ENCODE measurements at places on chromosomes 5 and 9.

GRCh38 chr9:133737774-133738639, at the start of gene SARDH:
SARDH (minus strand) TSS chr9:133738352; CDS start chr9:133734173, 4,179 bp downstream.
- peak; percentile 30 for DNase-seq

DNA sequence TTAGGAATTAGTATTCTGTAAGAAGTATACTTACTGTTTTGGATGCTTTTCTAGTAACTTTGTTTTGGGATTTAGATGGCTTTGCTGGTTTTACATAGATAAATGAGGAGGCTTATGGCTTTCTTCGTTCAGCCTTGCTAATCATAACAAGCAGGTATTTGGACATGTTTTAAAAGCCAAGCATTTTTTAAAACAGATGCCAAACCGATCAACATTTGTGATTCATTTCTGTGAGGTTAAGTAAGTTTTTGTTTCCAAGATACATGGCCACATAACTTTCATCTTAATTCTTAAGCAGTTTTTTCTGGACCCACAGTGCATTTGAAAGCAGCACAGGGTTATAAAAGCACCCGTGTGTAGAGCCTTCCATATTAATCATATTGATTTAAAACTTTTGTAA, 21.7 kb downstream of the TARS1 start:
- DNase-seq: no peak

- DNase-seq: no peak
Measured at GRCh38 chr5:43376496-43377140, 35.6 kb downstream of the CCL28 start.

GRCh38 chr5:137191179-137191578, 307.9 kb downstream of the SPOCK1 start:
- peak; percentile 18 for DNase-seq

- no peak for DNase-seq
Measured at GRCh38 chr9:119675951-119676350, 306.7 kb upstream of the BRINP1 start.

DNA sequence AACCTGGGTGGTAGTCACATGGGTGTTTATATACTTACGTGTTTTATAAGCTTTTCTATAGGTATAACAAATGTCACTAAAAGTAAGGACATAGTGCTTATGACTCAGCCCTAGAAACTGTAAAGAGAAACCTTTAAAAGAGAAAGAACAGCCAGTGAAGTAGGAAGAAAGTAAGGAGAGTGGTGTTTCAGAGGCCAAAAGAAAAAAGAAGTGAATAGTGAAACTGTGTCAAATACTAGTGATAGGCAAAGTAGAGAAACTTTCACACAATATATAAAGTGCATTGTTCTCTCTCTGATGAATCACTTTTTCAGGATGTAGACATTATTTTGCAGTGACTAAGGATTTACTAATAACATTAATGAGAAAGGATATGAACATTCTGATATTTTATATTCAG, 74.2 kb upstream of the SUSD1 start:
- peak; percentile 32 for DNase-seq

DNA sequence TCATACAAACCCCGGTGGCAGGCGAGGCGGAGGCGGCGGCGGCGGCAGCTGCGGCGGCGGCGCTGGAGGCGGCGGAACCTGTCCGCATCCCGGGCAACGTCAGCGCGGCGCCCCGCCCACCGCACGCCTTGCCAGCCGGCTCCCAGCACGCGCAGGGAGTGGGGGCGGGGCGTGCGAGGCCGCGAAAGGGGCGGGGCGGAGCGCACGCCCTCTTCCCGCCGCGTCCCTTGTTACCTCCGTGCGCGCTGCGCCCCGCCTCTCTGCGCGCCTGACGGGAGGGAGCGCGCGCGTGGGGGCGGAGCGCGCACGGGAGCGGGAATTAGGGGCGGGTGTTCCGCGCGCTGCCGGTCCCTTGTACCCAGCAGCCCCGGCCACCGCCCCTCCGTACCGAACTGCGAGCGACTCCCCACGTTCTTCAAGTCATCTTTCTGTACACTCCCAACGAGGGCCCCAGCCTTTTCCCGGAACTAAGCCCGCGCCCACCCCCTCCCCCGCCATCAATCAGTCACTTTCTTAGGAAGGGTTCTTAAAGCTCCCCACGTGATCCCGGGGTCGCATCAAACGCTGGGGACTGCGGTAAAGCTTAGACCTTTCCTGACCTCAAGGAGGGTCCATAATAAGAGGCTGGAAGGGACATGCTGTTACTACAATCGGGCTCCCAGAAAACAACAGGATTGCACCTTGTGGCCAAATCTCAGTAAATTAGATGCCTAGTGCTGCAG, at the start of gene AGTPBP1:
AGTPBP1 (minus strand) TSS at position 80 of the 722 bp plus-strand sequence. CDS start 29,421 bp downstream, outside the sequence.
- DNase-seq: peak; percentile 92

- DNase-seq: peak; percentile 72
Measured at GRCh38 chr5:31300501-31300900, 107.0 kb downstream of the CDH6 start.

GRCh38 chr5:81234299-81234698, 1.2 kb downstream of the CKMT2 start:
- no peak for DNase-seq

- DNase-seq: peak; percentile 2
Measured at GRCh38 chr5:42858687-42859086, 47.0 kb upstream of the SELENOP start.

DNA sequence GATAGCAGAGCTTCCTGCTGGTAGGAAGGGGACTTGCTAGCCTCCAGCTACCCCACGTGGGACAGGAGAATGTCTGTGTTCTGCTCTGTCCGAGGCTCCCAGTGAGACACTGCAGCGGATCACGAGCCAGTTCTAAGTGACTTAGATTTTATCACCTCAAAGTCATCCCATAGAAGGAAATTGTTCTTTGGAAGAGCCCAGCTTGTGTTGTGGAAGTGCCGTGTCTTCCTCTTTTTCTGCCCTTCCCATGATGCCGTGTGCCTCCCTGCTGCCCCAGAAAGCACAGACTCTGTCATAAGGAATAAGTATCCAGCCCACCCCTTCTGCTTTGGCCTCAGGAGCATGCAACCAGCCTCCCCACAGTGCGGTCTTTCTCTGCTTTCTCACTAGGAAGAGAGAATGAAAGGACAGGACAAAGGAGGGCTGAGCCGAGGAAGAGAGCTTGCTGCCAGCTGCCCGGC, 35.6 kb downstream of the RUFY1 start:
- DNase-seq: no peak

DNA sequence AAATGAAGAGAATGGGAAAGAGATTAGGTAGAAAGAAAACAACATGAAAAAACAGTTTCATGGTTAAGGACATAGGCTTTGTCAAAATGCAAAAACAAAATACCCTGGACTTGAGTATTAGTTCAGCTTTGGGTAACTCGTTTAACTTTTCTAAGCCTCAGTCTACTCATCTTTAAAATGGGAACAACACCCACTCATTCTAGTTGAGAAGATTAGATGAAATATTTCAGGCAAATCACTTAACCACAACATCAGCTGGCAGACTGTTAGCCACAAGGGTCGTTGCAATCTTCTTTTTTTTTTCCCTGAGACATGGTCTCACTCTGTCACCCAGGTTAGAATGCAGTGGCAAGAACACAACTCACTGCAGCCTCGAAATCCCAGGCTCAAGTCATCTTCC, 185.6 kb downstream of the DCP2 start:
- DNase-seq: no peak

- DNase-seq: peak; percentile 24
Measured at GRCh38 chr9:8616414-8616813, 816.8 kb upstream of the DMAC1 start.

- DNase-seq: no peak
Measured at GRCh38 chr5:59764361-59764760, 129.2 kb downstream of the PDE4D start.

- no peak for DNase-seq
Measured at GRCh38 chr5:32360906-32361305, 48.2 kb upstream of the MTMR12 start.

- DNase-seq: no peak
Measured at GRCh38 chr9:121807069-121807822, 155.8 kb downstream of the DAB2IP start.

DNA sequence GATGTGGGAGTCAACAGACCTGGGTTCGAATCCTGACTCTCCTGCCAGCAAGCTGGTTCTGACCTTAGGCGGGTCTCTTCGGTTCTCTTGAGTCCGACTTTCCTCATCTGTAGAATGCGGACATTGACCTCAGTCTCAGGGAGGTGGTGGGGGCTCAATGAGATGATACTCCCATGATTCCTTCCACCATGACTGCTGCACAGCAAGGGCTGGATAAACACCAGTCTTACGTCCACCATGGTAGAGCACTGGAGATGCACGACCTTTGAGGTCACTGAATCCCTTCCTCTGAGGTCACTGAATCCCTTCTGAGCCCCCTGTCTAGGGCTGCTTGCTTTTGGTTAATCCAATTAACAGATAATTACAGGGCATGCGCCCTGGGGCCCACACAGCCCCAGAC, 12.5 kb upstream of the SMIM23 start:
- no peak for DNase-seq

DNA sequence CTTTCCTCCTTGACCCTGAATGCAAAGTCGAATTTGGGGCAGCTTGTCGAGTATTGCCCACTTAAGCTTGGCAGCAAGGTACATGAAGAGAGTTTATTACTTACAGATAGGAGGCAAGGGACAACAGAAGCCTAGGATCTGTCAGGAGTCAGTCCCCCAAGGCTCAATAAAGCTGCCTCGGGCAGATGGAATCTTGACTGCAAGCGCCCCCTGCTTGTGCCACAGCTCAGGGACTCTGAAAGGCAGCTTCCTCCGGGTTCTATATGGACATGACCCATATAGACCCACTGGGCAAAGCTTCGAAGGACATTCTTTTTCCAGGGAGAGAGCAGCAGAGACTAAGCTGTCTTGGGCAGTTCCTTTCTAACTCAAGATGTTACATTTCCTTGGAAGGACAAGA, 971.5 kb downstream of the EFNA5 start:
- no peak for DNase-seq

- DNase-seq: peak; percentile 78
Measured at GRCh38 chr5:73367650-73368049, 80.9 kb downstream of the FOXD1 start.

DNA sequence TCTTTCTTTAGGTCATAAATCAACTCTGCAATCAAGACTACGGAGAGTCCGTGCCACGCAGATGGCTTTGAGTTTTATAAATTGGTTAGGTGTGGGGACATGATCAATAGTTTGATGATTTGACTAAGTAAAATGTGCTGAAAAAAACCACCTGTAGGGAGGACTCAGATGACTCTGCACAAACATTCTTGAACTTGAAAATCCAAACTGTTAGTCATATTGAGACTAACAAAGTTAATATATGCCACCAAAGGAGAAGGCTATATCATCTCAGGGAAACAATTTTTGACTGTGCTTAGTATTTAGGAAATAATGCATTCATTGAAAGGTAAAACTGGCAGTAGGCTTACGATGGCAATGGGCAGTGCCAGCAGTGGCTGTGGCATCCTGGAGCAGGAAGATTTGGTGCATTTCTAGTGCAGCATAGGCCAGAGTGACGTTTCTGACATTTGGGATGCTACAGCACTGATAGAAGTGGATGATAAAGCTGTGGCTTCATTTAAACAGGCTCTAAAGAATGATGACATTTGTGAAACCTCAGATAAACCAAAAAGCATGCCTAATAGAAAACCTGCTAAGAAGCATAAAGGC, 291.1 kb downstream of the MLLT3 start:
- DNase-seq: no peak

DNA sequence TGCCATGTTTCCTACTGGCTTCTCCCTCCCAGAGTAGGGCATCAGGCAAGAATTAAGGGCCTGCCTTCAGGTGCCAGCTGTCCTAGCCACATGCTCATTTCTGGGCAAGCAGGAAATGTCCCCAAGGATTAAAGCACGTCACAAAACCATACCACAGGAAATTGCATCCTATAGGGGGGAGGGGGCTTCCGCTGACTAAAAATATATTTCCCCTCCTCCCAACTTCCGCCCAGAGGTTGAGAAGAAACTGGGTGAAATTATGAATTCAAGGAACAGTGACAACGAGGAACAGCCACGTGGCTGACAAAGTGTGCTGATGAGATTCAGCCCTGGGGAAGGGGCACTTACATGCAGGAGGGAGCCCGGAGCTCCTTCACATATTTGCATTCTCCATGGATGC, 4.1 kb downstream of the HBEGF start:
- DNase-seq: peak; percentile 44

DNA sequence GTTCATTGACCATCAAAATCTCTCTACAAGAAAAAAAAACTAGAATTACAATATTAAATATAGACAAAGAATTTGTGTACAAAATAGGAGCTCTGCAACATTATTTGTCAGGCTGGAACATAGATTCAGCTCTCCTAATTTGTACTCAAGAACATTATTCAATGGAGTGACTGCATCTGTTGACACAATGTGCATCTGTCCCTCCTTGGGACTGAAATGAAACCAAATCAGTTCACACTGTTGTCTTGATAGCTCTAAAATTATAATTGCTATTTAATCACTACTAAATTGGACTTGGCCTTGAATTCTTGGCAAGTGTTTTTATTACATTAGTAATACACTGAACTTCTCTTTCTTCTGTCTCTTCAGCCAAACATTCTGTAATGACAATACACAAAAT, 47.7 kb downstream of the FTMT start:
- no peak for DNase-seq

- peak; percentile 63 for DNase-seq
Measured at GRCh38 chr9:77417566-77417965, 230.6 kb downstream of the GNA14 start.

Data from fibroblast of skin of back (primary cell).